ENCODE measurements at places on chromosomes 5 and 9.

GRCh38 chr5:126852091-126852571 is 75.2 kb downstream of the LMNB1 start:
- no peak for DNase-seq

GRCh38 chr9:98438666-98439065 is 183.2 kb upstream of the TBC1D2 start:
- no peak for DNase-seq

DNA sequence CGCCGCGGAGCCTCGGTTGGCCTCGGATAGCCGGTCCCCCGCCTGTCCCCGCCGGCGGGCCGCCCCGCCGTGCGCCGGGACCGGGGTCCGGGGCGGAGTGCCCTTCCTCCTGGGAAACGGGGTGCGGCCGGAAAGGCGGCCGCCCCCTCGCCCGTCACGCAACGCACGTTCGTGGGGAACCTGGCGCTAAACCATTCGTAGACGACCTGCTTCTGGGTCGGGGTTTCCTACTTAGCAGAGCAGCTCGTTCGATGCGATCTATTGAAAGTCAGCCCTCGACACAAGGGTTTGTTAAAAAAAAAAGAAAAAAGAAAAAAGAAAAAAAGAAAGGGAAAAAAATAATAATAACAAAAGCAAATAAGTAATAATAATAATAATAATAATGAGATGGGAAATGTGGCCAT is 112.8 kb downstream of the GCNT1 start:
- DNase-seq, result no peak

DNA sequence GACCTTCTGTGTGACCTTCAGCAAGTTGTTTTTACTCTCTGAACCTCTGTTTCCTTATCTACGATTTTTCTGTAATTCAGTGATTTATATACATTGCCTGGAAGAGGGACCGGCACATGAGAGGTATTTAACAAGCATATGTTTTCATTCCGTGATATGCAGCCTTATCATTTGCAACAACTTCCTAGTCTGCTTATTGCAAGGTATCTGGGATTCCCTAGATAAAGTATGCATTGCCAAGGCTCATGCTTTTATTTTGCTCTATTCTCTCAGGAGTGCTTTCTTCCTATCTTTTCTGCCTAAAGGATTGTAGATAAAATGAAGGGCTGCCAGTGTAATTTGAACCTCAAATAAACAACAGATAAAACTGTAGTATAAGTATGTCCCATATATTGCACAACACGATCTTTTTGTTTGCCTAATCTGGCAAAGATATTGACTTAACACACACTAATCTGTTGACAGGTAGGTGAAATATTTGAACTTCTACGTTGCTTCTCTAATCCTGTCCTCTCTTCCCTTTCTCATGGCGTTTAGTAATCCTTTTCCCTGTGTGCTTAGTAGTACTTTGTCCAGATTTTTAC is 377.2 kb upstream of the TNC start:
- DNase-seq, result no peak

DNA sequence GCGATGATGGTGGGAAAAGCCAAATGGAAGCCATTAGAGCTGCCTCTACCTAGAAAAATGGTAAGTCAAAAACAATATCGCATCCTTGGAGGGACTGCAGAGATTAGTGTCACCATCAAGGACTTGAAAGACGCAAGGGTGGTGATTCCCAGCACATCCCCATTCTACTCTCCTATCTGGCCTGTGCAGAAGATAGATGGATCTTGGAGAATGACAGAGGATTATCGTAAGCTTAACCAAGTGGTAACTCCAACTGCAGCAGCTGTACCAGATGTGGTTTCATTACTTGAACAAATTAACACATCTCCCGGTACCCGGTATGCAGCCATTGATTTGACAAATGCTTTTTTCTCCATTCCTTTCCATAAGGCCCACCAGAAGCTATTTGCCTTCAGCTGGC is 23.8 kb downstream of the ERP44 start:
- DNase-seq, result no peak

- no peak for DNase-seq
Observed at GRCh38 chr5:35990941-35991611, at the start of gene UGT3A1. UGT3A1 (minus strand) TSS chr5:35991390; CDS start chr5:35991240, 150 bp downstream.

DNA sequence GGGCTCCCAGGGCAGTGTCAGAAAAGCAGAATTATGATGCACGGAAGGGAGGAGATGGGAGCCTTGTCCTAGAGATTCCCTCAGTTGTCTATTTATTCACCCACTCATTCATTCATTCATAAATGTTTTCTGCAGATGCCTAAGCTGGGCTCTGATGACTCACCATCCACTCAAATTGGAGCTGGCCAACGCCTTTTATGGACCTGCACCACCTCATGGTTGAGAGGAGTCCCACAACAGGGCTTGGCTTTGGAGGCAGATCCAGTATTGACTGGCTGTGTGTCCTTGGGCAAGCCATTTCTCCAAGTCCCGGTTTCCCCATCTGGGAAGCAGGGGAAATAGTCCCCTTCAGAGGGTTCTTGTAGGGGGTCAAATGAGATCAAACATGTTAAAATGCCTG is 227.8 kb downstream of the MELK start:
- no peak for DNase-seq

DNA sequence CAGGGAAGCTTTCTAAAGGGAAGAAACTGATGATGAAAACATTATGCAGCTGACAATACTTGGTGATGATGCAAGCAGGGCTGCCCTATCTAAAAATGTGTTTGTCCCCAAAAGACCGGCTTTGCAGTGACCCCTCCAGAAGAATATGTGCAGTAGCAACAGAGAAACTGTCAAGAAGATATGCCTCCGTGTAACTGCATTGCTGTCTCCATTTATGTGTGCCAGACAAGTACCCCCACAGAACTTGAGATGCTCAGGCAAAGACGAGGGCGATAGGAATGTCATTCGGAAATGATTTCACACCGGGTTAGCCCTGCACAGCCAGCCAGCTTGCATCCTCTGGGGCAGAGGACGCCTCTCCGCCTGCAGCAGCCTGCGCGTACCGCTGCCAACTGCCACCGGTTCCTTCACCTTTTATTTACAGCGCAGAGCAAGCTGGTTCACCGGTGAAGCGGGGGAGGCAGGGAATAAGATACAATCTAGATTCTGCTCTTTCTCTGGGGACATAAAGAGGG is 2.0 kb downstream of the GABBR2 start:
- DNase-seq, result no peak

GRCh38 chr5:96141749-96142148 is 180.1 kb upstream of the ELL2 start:
- no peak for DNase-seq

DNA sequence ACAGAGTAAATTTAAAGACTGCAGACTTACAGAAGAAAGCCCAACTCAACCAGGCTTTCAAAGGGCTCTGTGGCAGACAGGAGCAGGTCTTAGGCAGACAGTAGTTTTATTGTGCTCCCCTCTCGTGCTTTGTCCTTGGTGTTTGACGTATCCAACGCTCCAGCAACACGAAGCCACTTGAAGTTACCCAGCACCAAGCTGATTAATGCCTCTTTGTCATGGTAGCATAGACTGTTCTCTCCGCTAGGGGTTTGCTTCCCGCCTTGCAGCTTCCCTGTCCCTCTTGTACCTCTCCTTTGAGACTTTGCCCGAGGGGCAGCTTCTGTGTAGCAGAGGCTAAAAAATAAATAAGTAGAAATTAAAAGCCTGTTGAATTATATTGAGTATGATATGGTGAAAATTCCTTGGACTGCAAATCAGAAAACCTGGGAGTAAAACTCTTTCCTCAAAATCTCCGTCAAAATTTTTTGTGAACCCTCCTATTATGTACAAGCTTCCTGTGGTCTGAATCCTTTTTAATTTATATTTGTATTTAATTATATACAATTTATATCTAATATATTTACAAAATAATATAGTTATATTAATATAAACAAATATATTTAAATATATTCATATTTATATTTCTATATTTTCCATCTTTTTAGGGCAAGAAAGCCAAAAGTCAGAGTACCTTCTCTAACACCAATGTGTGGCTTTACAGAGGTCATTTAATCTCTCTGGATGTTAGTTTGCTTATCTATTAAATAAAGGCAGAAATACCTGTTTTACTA is 405.4 kb downstream of the DMAC1 start:
- DNase-seq, result no peak

DNA sequence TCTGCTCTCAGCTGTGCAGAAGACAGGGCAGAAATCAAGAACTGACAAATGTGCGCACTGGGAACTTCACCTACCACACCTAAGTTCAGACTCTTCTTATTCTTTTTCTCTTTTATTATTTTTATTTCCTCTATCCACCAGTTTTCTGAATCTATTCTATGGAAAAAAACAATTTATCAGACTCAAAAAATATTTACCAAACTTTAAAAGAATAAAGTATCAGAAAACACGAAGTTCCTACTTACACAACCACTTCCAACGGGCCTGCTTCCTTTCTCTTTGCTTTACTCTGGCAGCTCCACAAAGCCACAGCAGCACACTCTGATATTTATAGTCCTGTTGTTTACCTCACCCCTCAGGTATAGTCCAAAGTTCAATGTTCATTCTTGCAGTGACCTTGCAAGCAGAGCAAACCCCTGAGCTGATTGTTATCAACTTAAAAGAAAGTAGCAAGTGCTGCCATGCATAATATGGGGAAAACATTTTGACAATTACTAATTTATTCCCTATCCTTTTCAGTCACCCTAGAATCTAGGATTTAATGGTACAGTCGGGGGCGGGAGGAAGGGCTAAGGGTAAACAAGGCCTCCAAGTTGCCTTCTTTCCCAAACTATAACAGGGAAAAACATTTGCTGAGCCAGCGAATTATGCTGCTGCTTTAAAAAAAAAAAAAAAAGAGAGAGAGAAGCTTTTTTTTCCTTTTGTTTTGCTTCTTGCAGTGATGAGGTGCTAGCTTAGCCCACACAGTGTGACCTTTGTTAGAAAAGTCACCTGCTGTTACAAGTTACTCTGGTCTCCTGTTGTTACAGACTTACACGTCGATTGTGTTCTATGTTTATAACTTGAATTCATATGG is at the start of gene SELENOP:
SELENOP (minus strand) TSS at position 302 of the 856 bp plus-strand sequence. CDS start 3,539 bp downstream, outside the sequence.
- no peak for DNase-seq

- DNase-seq, result no peak
Observed at GRCh38 chr5:72140711-72141110, 33.4 kb downstream of the MAP1B start.

DNA sequence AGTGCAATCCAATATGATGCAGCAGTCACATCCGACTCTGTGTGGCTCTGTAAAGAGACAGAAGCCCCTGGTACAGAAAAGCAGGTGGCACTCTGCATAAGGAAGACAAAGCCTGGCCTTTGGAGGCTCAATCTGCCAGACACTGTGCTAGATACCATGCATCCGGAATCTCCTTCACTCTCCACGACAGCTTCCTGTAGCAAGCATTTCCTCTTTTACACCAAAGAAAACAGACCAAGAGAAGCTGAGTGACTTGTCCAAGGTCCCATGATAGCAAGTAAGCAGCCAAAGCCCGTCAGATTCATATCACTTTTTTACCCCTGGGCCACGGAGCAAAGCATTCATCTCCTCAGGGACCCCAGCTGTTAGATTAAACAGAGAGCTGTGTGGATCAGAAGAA is 64.2 kb upstream of the SMIM23 start:
- peak; percentile 87 for DNase-seq

GRCh38 chr9:133713150-133713959 is 24.8 kb downstream of the SARDH start:
- DNase-seq, result no peak

All from bone marrow (tissue), 2 donors.